Posterior vena cava (tissue), 2 donors: ENCODE measurements at places on chromosomes 7 and 10.

GRCh38 chr10:60048091-60048501, 141.7 kb upstream of the CCDC6 start:
- no peak for DNase-seq

DNA sequence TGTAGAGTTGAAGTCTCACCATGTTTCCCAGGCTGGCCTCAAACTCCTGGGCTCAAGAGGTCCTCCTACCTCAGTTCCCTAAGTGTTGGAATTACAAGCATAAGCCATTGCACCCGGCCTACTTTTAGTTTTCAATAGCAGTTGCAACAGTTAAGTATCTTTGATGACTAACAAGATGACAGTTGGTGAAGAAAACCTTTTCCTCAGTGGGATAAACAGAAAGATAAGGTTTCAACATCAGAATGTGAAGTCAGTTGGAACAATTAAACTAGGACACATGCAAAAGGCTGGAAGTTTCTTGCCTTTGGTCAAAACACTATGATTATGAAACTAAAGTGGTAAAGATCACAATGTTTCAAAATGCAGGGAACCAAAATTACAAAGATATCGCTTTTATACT, 169.2 kb downstream of the ZNF438 start:
- no peak for DNase-seq

- DNase-seq = no peak
These were observed 72.2 kb upstream of the NUPR2 start for GRCh38 chr7:56188376-56188775.

- DNase-seq = no peak
These were observed 166.7 kb downstream of the PTPN20 start for GRCh38 chr10:47077941-47078340.
